Smooth muscle cell of the umbilical artery (primary cell): ENCODE measurements at places on chromosomes 7 and 10. TPM values are rescaled to one million over a fixed set of nuclear protein-coding genes. Genes with fewer than 3 reads are reported as not detected.

CLRN3 gene
- not detected in 2 replicates for total RNA-seq

ITIH5 gene
- total RNA-seq, result 0.05 and 0.30 TPM in 2 replicates

GSTO2 gene
- 2.4 and 2.6 TPM in 2 replicates for total RNA-seq

GARIN1A gene
- 0.89 and 1.5 TPM in 2 replicates for total RNA-seq

OPN4 gene
- total RNA-seq, result 0.14 TPM in 1 of 2 replicates, not detected in the other

SFTPA2 gene
- not detected in 2 replicates for total RNA-seq

SPDYE5 gene
- total RNA-seq, result not detected in 2 replicates

CFAP70 gene
- 0.97 and 1.5 TPM in 2 replicates for total RNA-seq

NEURL1 gene
- total RNA-seq, result 0.18 and 0.59 TPM in 2 replicates

HKDC1 gene
- total RNA-seq, result 0.59 and 1.9 TPM in 2 replicates

CALCR gene
- not detected in 2 replicates for total RNA-seq

SH3PXD2A gene
- total RNA-seq, result 77.4 and 113 TPM in 2 replicates

EBF3 gene
- not detected in 2 replicates for total RNA-seq

PRPS1L1 gene
- total RNA-seq, result not detected in 2 replicates

CACNB2 gene
- under 0.01 TPM in 1 of 2 replicates, not detected in the other for total RNA-seq

DRGX gene
- not detected in 2 replicates for total RNA-seq

COL13A1 gene
- total RNA-seq, result 17.2 and 25.7 TPM in 2 replicates

IFIT1 gene
- 2.8 and 4.8 TPM in 2 replicates for total RNA-seq

RNF133 gene
- 0.30 and 0.74 TPM in 2 replicates for total RNA-seq

PON1 gene
- total RNA-seq, result not detected in 2 replicates

SPAM1 gene
- total RNA-seq, result not detected in 2 replicates

COL17A1 gene
- total RNA-seq, result 0.30 and 3.1 TPM in 2 replicates

CNPY1 gene
- total RNA-seq, result not detected in 2 replicates
